ENCODE measurements at places on chromosomes 2 and 18.
A peak's percentile ranks its signal among the peaks of the same experiment; 100 is the strongest.

DNA sequence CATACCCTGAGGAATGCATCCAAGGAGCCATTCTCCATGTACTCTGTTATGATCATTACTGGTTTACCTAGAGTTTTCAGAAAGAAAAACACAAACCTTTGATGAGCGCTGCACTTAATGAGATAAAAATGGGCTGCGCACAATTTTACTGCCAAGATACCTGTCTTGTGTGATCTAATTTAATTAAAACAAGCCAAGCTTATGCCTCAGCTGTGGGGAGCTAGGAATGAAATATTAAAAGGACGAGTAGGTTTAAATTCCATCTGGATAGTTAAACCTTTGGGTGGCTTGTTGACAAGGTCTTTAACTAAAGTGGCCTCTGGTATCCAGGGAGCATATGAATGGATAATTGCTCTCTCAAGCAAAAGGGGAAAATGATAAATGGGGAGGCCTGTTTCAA, 135.0 kb downstream of the EPHA4 start:
- DNase-seq = peak; percentile 41

DNA sequence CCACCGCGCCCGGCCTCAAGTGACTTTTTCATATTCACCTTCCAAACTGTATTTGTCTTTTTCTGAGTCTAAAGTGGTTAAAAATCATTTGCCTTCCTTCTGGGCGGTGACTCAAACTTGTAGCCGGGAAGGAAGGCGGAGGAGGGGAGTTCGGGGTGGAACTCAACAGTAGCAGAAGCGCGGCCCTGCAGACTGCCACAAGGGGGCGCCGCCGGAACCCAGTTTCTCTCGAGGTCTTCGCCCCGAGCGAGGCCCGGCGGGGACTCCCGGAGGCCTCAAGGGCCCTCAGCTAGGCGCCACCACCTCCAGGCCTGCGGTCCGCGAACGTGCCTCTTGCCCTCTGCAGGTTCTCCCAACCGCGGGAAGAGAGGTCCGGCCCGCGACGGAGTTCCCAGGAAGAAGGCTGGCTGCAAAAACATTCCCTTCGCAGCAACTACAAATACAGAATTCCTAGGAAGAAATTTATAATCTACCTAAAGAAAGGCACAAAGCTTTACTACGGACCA, 16.8 kb upstream of the ITM2C start:
- peak; percentile 71 for DNase-seq

DNA sequence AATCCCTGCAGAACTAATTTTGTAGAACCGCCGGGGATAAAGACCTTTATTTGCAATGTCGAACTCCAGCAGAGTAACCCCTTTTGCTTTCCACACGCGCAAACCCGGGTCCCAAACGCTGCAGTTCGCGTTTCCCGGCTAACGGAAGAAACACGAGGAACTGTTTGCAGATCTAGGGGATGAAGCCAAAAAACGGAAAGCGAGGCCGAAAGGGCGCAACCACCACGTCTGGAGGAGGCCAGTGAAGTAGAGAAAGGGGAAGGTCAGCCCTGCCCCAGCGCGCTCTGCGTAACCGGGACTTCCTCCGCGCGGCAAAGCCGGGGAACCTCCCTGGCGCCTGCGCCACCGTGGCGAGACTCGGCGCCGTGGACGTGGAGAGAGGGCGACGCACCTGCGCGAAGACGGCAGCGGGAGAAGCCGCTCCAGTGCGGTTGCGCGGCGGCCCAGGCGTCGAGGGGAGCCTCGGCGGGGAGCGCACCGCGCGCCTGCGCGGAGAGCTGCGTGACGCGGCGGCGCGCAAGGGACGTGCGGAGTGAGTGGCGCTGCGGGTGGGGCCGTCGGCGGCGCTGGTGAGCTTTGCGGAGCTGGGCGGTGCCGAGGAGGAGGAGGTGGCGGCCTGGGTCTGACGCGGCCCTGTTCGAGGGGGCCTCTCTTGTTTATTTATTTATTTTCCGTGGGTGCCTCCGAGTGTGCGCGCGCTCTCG, at the start of gene PPP1CB:
TSS of gene PPP1CB (plus strand) at position 579 of the 704 bp plus-strand sequence. CDS start 295 bp downstream, outside the sequence.
- peak; percentile 95 for DNase-seq

DNA sequence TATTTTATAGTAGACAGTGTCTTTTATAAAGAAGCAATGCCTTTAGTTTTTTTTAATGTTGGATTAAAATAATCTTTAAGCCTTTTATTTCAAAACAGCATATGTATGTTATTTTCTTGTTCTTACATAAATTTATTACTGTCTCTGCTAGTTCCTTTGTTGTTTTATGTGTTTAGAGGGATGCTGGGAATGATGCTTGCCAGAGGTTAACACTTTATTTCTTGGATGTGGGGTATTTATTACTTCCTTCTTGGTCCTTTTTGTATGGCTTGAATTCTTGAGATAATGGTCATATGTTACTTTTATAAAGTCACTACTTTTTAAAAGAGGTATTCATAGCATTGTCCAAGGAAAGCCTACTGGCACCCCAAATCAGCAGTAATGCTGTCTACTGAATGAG, 63.1 kb downstream of the ANKRD12 start:
- no peak for DNase-seq

DNA sequence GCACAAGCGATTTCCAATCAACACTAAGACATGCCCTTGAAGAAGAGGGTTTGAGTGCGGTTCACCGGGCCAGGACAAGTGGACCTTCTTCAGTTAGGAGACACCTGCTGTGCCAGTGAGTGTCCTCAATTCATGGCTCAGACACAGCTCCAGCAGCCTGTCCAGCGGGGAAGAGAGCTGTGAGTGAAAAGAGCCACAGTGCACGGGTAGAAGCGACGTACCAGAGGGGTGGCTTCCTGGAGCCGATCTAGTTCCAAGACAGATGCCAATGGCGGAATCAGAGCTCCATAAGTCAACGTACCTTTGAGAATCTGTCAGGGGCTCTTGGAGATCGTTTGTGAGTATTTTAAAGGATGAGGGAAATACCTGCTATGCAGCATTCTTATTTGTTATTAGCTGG, 119.9 kb upstream of the SALL3 start:
- DNase-seq = no peak

GRCh38 chr18:62281684-62282083, 43.4 kb upstream of the TNFRSF11A start:
- peak; percentile 34 for DNase-seq

DNA sequence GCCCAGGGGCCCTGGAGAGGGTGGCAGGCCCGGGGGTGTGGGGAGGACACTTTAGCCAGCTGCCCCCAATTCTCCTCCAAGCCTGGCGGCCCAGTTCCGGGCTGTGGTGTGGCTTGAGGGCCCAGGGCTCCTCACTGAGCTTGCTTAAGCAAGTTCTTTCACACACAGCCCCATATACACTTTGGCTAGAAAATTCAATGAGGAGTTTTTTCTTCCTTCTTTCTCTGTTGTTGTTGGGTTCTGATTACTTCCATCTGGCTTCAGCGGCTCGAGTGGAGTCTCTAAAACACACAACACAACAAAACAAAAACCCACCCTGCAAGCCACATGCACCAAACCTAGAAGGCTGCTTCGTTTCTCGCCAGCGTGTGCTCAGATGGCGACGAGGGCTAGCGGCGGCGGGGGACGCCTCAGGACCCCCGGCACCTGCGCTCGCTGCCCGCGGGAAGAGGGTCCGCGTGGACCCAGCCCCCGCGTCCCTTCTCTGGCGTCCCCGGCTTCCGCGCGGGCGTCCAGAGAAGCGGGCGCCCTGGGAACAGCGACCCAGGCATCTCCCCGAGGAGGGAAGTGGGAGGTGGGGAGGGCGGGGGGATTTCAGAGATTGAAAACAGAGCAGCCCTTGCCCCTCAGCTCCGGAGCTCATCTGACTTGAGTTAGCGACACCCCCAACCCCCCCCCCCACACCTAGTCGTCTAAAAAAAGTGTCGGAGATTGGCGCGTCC, 577 bp upstream of the GLI2 start:
- no peak for DNase-seq

DNA sequence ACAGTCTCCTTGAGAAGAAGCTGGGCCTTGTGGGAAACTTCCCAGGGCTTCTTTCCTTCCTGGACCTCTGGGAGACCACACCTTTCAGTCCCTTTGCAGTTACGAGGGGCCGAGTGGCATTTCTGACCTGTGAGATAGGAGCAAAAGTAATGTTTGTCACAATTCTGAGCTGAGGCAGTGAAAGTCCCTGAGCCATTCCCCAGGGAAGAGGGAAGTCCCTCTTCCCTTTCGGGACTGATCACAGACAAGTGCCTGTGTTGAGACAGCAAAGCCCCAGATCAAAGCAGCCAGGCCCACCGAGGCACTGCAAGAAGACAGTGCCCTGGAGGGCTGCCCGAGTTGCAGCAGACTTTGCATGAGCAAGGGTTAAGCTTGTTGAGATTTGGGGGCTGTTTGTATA, 41.9 kb downstream of the RHOB start:
- no peak for DNase-seq

DNA sequence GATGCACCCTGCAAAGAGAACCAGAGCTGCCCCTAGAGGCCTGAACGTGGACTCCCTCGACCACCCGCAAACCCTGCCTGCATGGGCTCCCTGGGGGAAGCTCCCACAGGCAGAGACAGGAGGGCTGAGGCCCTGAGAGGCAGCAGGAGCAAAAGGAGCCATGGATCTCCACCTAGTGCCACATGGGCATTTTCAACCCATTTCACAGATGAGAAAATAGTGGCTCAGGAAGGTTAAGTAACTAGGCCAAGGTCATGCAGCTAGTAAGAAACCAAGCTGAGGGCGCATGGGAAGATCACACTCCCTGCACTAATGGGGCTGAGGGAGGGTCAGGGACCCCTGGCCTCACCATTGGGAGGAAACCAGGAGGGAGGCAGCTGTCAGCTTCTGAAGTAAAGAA, 271.7 kb upstream of the RAB6C start:
- DNase-seq = no peak

GRCh38 chr18:34806527-34806926, 96.4 kb downstream of the DTNA start:
- peak; percentile 30 for DNase-seq
